ENCODE measurements at places on chromosomes 6 and 20.

- no peak for DNase-seq
These were observed 54.4 kb upstream of the CCDC28A start for GRCh38 chr6:138719011-138719635.

- no peak for DNase-seq
These were observed 25.1 kb upstream of the TRIM26 start for GRCh38 chr6:30238178-30238795.

- no peak for DNase-seq
These were observed 123.1 kb downstream of the CDKAL1 start for GRCh38 chr6:20657274-20657800.

GRCh38 chr20:16672299-16672698 is 57.5 kb upstream of the SNRPB2 start:
- DNase-seq, result no peak

DNA sequence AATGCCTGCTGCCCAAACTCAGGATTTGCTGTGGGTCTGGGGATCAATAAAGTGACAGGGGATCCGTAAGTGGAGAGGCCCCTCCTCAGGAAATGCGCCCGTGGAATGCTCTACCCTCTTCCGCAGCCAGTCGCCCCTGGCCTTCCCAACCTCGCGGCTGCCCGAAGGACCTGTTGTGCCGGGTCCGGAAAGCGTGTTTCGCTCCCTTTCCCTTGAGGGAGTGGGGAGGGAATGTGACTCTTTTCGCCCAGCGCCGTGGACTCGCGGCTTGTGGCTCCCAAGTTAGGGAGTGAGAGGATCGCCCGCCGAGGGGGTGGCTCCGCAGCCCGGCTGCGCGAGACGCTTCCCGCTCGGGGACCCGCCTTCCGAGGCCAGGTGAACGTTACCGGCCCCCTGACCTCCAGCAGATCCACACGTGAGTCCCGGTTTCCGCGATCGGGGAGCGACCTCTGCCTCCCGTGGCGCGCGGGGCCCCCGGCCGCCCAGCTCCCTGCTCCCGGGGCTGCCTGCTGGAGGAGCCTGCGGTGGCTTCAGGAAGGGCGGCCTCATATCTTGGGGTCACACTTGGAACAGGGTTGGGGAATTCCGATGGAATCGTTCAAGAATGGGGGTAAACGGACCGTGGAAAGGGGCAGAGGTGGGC is 666 bp downstream of the TPD52L1 start:
- no peak for DNase-seq

- no peak for DNase-seq
These were observed 2.2 kb downstream of the AURKA start for GRCh38 chr20:56389807-56390206.

DNA sequence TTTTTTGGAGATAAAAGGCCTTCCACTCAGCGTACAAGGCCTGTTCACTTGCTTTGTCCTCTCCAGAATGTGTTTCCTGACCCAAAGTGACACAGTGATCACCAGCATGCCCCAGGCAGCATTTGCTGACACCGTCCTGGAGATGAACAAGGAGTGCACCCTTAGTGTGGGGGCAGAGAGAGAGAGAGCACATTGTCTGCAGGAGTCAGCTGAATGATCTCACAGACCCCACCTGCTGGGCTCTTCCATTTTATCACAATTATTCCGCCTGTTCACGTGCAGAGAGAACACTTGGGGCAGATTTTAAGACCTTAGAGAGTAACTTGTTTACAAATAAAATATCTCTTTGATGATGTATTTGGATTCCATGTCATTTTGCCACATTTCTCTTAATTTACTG is 22.4 kb upstream of the MAS1L start:
- DNase-seq, result peak; percentile 35

DNA sequence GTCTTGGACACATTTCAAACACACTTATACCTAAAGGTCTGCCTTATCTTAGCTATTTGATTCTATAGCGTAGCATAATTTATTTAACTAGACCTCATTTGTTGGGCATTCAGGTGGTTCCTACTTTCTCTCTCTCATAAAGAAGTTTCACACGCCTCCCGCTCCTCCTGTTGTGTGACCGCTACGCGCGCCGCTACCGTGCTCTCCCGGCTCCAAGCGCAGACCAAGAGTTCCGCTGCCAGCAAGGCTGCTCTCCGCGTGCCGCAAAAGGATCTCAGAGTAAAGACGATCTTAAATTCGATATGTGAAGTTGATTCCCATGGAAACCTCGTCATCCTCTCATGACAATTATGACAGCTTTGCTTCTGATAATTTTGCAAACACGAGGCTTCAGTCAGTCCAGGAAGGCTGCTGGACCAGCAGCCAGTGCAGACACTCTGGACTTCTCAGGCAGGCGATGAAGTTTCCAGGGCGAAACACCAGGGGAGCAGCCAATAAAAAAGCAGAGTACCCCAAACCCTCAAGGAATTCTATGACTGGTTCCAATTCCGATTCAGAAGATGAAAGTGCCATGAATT is 20.4 kb downstream of the PRSS16 start:
- DNase-seq, result peak; percentile 75

DNA sequence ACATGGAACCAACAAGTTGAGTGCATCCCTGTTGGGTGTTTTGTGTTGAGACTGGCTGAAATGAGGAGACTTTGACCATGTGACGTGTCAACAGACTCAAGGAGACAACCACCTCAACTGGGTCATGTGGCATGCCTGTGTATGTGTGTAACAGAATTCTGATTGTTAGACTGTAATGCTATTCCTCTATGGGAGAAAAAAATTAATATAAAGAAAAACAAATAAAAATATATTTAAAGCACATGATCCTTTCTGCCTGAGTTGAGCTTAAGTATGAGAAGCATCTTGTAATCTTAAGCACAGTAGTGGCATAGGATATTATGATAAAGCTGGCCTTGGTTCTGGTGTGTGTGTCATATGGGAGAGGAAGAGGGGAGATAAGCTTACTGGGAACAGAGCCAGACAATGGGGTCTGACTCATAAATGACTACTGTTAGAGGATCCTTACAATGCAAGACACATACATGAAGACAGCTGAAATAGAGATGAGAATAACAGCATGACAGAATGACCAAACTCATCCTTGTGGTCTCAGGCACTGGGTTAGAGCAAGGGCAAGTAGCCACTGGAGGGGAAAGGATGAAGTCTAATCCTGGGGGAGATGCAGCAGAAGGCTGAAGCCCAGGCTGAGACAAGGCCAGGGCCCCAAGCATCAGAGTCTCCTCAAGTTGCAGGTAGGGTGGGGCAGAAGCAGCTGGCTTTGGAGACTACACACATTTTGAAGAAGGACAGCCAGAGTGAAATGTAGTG is 9.2 kb downstream of the TP53INP2 start:
- DNase-seq, result no peak

GRCh38 chr6:117906958-117907600 is at the start of gene SLC35F1:
SLC35F1 (plus strand) TSS chr6:117907264.
- peak; percentile 92 for DNase-seq

- no peak for DNase-seq
These were observed 28.6 kb downstream of the PRPH2 start for GRCh38 chr6:42693725-42694323.

GRCh38 chr20:19304886-19305415 is 92.5 kb downstream of the SLC24A3 start:
- DNase-seq, result no peak

DNA sequence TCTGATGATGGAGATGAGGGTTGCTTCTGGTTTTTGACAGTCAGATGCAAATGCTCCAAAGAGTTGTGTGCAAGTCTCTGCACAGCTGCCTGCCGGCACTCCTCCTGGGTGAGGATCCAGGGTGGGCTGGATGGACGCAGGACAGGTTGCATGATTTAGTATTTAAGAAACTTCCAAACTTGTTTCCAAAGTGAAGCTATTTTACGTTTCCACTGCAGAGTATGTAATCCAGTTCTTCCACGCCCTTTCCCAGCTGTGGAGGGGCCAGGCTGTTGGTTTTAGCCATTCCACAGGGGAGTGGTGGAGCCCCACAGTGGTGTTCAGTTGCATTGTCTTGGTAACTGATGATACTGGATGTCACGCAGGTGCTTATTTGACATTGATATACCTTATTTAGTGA is 157.3 kb downstream of the THBS2 start:
- no peak for DNase-seq

- DNase-seq, result peak; percentile 72
These were observed 385.3 kb downstream of the EPM2A start for GRCh38 chr6:145349950-145350510.

GRCh38 chr6:51986864-51987263 is 100.5 kb downstream of the PKHD1 start:
- DNase-seq, result no peak

- DNase-seq, result no peak
These were observed 467.2 kb upstream of the CHD6 start for GRCh38 chr20:42085366-42085765.

DNA sequence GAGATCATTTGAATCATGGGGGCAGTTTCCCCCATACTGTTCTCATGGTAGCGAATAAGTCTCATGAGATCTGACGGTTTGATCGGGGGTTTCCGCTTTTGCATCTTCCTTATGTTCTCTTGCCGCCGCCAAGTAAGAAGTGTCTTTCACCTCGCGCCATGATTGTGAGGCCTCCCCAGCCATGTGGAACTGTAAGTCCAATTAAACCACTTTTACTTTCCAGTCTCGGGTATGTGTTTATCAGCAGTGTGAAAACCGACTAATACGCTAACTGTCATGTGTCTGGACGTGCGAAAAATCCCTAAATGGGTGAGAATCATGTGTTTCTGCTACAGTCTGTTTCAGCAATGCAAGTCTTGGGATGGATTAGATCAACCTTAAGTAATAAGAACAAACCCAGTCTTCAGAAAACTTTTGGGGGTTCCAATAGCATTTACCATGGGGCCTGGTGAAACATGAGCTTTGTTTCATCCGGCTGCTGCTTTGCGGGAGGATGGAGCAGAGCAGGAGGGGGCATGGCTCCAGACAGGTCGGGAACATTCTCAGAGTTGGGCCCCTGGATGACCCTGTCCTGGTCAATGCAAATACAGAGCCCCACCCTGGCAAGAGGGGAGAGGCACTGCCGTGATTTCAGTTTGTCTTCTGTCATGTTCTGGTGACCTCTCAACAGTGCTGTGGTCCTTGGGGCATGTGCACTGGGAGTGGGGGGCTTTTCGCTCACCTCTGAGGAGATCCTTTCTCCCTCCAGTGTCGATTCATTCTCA is 41.5 kb downstream of the CTCFL start:
- no peak for DNase-seq

DNA sequence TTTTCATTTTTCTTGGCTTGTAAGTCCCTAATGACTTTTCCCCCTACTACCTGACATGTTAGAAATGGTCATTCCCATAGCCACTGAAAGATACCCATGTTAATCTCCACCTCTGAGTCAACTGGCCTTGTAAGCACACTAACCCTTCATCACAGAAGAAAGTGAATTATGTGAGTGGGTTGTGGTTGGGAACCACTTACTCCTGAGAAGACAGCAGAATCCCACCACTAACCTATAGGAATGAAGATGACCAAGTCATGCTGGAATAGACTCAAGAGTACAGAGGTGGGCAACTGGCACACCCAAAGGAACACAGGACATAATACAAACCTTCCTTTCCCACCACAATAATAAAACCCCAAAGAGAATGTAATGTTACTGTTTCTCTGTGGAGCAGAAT is 30.1 kb downstream of the RAMACL start:
- no peak for DNase-seq

DNA sequence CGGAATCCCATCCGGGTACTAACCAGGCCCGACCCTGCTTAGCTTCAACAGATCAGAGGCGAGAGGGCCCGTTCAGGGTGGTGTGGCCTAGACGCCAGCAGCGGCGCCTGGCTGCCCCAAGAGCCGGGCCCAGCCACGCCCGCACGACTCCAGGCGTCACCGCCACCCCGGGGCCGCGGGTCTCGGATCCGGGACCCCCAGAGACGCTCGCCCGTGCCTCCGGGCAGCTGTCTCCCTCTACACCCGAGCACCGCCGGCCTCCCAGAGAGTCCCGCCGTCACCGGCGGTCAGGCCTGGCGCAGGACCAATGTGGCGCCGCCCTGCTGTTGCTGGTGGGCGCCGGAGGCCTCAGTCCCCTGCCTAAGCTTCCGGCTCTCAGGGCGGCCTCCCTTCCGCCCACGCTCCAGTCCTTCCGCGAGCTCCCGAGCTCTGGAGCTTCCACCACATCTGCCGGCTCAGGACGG is 441.2 kb upstream of the DEFB115 start:
- DNase-seq, result no peak

- peak; percentile 59 for DNase-seq
These were observed 157.5 kb downstream of the GRM4 start for GRCh38 chr6:33988121-33989015.
